ENCODE measurements at places on chromosomes 2 and 18.
A peak's percentile ranks its signal among the peaks of the same experiment; 100 is the strongest.

DNA sequence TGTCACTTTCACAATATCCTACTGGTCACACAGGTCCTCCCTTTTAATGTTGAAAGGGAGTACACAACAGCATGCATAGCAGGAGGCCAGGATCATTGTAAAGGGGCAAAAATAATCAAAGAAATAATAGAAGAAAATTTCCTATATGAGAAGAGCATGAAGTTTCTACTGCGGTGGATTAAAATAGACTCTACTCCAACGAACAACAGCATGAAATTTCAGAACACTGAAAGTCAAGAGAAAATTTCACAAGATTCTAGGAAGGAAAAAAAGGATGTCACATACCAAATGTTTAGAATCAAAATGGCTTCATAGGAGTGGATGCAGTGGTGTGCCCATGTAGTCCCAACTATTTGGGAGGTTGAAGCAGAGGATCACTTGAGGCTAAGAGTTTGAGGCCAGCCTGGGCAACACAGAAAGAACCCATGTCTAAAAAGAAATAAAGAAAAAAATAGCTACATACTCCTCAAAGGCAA, 72.0 kb upstream of the EPAS1 start:
- no peak for DNase-seq

DNA sequence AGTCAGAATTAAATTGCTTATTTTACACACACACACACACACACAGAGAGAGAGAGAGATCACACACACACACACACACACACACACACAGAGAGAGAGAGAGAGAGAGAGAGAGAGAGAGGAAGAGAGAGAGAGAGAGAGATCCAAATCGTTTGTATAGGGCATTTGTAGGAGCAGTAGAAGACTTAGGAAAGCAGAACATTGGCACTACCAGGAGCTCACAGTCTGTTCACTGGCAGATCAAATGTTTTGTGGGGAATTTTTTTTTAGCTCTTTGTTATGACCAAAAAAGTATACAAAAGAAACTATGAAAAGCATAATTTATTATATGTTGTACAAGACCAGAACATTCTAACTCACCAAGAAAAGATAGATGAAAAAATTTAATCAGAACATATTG, 81.8 kb downstream of the MBD5 start:
- no peak for DNase-seq

GRCh38 chr2:19762142-19762541, 139.6 kb downstream of the TTC32 start:
- no peak for DNase-seq

- DNase-seq: no peak
These were observed 67.7 kb upstream of the NEDD4L start for GRCh38 chr18:57976230-57976773.

GRCh38 chr2:10144771-10145518, 22.4 kb downstream of the RRM2 start:
- DNase-seq: no peak

DNA sequence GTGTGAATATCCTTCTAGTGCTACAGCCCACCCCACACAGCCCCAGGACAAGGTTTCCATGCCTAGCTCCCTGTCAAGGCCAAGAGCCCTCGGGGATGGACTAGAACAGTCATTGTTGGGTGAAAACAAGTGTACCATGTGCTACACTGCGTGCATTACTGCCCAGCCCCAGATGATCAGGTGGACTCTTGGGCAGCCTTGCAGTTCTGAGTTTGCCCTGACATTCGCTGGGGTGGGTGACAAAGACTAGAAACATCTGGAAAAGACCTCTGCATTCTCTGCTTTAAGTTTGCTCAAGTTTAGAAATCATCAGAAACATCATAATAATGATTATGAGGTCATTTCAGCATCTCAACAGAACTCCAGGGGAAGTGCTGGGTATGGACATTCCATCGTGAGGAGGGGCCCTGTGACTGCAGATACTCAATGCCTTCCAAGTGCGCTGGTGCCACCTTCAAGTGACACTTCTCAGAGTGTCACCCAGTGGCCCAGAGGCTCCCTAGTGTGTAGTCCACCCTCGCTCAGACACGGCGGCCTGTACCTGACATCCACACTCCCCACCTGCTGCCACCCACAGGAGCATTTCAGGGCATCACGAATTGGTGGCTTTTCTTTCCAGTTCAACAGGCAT, 5.3 kb upstream of the PXDN start:
- DNase-seq: no peak

DNA sequence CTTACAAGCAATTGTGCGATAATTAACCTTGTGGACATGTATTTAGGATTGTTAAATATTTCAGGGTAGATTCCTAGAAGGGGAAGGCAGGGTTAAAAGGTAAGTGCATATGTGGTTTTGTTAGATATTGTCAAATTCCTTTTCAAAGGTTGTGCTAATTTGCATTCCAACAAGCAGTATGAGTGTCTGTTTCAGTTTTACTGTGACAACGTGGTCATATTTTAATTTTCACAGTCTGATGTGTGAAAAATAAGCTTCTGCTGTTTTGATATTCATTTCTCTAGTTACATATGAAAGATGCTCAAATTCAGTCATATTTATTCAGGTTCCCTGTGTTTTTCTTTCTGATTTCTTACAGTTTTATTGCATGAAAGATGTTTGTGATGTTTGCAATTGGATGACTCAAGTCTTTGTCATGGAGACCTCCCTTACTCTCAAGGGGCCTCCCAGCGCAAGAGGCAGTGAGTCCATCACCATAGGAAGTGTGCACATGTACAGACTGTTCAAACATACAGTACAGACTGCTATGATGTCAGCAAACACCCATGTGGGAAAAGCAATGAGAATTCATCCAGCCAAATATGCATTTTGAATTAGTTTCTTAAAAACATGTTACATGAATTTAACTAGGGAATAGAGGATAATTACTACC, 310.8 kb downstream of the GALR1 start:
- no peak for DNase-seq

DNA sequence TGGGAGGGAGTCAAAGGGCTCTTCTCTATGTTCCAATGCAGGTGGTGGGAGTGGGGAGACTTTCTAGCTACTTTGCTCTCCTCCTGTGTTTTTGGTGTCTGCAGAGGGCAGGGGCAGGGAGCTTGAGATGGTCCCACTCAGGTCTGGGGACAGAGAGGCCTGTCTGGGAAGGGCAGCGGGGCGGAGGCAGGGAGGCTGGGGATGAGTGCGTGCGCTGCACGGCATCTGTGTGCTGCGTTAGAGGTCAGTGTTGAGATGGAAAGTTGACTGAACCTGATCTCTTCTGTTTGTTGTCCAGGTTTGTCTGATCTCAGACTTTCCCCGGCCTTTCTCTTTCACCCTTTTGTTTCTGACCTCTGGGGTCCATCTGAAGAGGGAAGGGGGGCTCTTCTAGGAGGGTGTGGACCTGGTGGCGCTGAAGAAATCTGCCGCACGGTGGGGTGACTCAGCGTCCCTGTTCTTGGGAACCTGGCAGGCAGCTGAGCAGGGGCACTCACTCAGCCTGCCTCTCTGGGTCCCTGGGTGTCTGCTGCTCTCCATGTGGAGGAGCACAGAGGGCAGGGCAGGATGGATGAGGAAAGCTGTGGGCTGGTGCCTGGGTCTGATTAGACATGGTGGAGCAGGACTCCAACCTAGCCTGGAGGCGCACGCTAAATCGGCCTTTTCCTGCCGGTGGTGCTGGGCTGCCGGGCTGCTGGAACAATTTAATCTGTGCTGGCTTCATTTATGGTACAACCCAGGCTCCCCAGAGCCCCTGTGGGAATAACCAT, 24.1 kb downstream of the IGFBP2 start:
- no peak for DNase-seq

DNA sequence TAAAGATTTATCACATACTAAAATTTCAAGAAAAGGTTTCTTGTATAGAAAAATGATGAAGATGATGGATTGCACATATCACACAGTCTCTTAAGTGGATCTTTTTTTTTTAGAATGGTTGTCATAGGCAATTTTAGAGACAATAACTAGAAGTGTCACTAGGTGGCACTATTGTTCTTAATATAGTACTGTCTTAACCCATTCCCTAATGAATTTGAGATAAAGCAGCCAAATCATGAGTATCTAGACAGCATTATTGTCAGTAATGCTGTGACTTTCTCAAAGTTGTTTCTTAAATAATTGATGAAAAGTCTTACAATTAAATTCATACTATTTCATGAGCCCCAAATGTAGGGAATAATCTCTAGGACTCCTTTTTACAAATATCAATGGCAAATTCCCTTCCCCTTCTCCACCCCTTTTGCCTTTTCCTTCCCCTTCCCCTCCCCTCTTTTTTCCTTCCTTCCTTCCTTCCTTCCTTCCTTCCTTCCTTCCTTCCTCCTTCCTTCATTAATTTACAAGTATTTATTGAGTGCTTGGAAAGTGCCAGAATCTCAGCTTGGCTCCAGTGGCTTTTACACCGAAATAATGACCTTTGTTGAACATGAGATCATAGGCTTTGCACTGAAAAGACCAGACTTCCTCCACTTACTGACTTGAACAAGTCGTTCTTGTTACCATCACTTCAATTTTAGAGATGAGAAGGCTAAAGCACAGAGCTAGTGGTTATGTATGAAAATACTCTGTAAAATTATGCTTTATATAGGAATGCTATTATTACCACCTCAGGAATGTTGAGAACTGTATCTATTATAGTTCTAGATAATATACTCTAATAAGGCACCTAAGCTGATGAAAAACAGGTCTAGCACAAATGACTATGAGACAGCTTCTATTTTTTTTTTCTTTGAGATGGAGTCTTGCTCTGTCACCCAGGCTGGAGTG, 19.8 kb downstream of the MYL12B start:
- peak; percentile 74 for DNase-seq

DNA sequence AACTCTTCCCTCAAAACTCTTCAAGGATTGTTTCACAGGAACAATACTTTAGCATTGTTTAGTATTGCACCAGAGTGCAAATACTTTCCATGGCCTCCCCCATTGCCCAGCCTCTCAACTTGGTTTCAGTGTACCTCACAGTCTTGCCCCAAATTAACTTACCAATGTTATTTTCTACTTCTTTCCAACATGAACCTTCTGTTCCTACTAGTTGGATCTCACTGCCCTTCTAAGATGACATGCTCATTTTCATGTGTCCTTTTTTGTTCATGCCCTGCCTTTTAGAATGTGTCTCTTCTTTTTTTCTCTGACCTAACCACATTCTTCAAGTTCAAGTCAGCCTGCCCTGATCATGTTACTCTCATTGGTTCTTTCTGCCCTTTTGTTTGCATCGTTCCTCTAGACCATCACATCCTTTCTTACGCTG, 4.1 kb downstream of the SPATS2L start:
- DNase-seq: no peak

DNA sequence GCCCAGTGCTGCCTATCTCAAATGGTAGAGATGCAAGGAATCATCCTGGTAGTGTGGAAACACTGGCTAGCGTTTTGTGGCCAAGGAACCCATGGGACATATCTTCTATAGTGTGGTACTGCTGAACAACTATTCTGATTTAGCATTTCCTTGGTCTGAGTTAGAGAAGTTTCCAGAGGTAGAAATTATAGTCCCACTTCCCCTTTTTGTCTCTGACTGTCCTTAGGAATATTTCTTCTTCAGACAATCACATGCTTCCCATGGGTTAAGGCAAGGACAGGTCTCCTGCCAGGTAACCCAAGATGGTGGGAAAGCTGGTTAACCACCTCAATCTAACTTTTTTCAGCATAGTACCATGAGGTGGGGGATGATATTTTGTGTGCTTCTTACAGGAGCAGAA, 729.5 kb upstream of the LRRTM4 start:
- DNase-seq: no peak

DNA sequence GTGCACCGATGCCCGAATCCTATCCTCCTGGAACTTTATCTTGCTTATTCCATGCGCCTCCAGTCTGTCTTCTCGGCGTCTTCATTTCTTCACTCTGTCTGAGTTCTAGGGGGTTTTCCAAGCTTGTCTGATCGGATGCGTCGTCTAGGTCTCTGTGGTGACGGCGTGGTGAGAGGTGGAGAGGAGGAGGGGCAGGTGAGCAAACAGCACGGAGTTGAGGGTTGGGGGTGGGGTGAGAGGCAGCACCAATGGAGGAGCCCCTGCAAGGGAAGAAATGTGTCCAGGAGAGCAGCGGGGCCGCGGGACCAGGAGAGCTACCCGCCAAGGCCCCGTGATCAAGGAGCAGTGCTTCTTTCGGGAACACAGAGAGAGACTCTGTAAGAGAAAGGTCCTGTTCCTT, 131.3 kb upstream of the TWIST2 start:
- DNase-seq: no peak

- DNase-seq: no peak
These were observed 51.0 kb downstream of the TSHZ1 start for GRCh38 chr18:75261430-75262223.

DNA sequence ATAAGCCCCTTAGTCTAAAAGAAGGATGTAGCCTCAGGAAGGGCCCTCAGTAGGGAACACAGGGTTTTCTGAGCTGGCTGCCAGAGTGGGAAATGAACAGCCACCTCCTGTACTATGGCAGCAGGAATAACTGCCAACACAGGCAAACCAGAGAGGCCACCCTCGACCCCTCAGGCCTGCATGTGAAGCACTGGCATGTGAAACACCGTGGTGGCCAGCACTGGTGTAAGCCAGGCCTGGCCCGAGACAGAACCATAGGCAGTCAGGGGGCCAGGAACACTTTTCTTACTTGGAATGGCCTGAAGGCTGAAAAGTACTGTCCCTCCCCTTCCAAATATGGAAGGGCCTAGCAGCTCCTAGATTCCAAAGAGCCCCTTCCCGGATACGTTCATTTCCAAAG, 28.2 kb downstream of the SFXN5 start:
- DNase-seq: no peak

DNA sequence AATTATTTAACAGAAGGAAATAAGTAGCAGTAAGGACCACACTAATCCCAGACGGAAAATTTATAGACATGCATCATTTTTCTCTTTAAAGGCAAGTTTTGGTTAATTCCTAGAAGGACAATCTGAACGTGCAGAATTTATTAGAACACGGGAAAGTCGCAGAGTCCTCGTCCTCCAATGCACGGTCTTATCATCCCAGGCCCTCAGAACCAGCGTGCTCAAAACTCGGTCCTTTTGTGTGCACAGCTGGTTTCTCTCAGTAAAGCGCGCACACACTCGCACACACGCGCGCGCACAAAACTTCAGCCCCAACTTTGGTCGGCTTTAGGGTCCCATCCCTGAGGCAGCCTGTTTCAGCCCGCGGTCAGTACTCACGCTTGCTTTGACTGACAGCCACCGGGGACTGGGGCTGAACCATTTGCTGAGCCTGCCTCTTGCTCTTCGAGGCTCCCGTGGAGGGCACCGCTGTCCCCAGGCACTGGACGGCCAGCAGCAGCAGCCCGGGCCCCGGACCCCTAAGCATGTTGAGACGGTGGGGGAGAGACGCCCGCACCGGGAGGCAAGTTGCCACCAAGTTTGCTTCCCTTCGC, 493 bp downstream of the FN1 start:
- DNase-seq: no peak

DNA sequence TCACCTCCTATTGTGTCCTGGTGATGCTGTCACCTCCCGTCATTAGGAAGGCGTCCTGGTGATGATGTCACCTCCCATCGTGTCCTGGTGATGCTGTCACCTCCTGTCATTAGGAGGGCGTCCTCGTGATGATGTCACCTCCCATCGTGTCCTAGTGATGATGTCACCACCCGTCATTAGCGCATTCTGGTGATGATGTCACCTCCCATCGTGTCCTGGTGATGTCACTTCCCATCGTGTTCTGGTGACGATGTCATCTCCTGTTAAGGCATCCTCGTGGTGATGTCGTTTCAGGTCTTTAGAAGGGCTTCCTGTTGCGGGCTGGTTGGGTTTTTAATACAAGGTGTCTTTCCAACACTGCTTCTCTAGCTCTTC, 40.7 kb downstream of the CTDP1 start:
- DNase-seq: no peak
